Fibroblast of the conjunctiva (primary cell): ENCODE measurements at places on chromosomes 11 and 22.

DNA sequence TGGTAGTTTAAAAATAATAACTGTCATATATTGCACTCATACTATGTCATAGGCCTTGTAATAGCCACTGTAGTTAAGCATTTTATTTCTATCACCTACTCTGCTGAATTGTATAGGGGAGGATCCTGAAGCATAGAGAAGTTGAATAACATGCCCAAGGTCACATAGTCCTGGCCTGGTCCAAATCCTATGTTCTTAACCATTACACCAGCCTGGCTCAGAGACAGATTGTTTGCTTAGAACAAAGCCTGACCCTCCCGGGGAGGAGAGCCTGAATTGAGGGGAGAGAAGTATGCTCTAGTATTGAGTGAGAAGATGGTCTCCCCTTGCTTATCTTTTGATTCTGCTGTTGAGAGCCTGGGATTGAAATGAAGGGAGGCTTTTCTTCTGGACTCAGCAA is 2.2 kb downstream of the NEU3 start:
- no peak for DNase-seq

GRCh38 chr11:50075856-50076255 is 43.2 kb downstream of the OR4C45 start:
- no peak for DNase-seq

DNA sequence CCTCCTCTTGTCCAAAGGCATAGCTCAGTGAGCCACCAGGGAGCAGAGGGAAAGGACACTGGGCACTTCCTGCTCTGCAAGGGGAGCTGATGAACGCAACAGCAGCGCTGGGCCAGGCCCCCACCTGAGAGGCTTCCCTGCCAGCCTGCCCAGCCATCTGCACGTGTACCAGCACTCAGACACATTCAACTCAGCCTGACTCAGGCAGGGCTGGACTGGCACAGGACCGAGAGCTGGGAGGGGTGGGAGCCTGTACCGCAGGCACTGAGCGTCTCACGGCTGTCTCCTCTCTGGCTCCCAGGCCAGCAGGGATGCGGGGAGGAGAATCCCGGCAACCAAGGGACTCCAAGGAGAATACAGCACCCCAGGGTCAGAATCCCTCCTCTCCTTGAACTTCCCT is 411.8 kb downstream of the CTTN start:
- DNase-seq = no peak

DNA sequence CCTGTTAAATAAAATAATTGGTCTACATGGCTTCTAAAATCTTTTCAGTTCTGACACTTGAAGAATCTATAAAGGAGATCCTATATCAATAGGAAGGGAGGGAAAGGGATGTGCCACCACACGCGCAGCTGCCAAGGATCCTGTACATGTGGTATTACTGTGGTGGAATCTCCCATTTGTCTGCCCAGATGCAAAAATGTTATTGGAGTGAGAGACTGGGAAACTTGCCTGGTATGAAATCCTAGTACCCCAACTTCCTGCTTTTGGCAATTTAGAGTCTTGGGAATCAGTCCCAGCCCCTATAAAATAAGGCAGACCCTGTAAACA is 81.9 kb upstream of the PICALM start:
- DNase-seq = no peak

- no peak for DNase-seq
These were observed 7.3 kb downstream of the APOBEC3B start for GRCh38 chr22:38989466-38989865.

- no peak for DNase-seq
These were observed 114.2 kb upstream of the CADM1 start for GRCh38 chr11:115618428-115618827.

- no peak for DNase-seq
These were observed 175.5 kb downstream of the MN1 start for GRCh38 chr22:27625769-27626674.

GRCh38 chr11:67644042-67644441 is 4.5 kb upstream of the TBX10 start:
- no peak for DNase-seq

GRCh38 chr22:31284281-31285155 is 7.8 kb downstream of the PIK3IP1 start:
- DNase-seq = no peak

- no peak for DNase-seq
These were observed 24.0 kb downstream of the PISD start for GRCh38 chr22:31637891-31638618.

DNA sequence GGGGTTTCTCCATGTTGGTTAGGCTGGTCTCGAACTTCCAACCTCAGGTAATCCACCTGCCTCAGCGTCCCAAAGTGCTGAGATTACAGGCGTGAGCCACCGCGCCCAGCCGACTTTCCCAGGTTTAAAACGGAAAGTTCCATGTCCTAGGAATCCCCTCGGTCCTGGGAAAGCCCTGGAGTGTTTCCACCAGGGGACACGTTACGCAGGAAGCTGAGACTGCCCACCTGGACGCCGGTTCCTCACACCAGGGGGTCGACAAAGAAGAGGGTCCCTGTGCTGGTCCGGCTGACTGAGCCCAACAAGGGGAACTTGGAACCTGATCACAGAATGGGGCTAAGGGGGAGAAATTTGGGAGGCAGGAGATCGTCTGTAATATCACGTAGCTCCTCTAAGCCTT is 3.5 kb upstream of the B4GALNT4 start:
- no peak for DNase-seq

- DNase-seq = no peak
These were observed 10.6 kb downstream of the TMEM184B start for GRCh38 chr22:38262051-38262795.

DNA sequence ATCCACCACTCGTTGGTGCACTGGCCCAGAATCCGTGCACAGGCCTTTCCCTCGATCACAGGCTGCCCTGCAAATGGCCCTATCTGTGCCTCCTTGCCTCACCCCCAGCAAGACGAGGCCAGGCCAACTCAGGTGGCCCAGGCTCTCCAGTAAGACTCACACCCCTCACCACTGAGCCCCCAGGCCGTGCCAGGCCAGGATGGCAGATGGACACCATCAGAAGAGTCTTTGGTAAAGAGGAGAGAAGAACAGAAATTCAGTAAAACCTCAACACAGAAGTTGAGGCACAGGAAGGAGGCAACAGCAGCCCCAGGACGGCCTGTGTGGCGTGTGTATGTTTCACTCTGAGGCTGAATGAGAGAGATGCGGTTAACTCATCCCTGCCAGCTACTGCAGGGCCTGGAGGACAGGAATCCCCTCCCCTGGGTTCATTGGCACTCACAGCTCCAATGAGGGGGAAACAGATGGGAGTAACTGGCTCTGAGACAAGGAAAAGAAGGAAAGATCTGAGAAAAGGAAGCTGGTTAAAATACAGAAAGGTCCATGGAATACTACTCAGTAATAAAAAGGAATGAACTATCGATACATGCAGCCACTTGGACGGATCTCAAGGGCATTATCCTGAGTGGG is 54.1 kb upstream of the WNT11 start:
- DNase-seq = no peak

DNA sequence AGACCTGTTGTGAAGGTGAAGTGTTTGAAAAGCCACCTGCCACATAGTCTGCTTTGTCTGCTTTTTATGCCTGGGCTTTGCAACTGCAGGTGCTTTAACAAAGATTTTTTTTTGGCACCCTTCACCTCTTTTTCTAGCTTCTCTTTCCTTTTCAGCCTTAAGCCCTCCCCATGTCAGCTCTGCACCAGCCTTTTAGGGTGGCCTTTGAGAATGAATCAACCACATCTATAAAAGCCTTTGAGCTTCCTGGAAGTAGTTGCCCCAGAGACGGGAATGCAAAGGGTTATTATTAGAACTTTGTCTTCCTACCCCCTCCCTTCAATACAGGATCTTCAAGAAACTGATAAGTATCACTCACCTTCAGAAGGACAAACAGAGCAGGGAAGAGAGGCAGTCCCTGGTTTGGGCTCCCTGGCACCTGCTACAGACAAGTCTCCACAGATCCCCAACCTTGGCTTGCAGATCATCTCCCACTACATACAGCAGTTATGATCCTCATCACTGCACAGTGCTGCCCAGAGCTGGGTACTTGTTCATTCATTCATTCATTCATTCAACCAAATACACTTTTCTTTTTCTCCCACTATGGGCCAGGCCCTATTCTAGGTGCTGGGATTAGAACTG is 8.0 kb downstream of the PVALB start:
- DNase-seq = no peak

DNA sequence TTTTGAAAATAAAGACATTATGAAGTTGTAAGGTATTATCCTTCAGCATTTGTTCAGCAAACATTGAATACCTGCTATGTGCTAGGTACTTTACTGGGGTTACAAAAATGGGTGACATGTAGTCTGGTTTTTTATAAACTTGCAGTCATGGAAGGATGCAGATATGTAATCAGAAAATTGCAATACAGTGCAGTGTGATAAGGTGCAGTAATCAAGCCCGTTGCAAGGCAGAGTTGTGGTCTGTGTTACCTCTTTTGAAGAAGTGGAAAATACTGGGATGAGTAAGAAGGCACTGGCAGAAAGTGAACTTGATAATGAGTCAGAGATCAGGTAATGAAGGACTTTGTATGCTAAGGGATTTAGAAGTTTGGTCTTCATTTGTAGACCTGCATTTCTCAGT is 8.1 kb downstream of the FBXO7 start:
- DNase-seq = no peak

DNA sequence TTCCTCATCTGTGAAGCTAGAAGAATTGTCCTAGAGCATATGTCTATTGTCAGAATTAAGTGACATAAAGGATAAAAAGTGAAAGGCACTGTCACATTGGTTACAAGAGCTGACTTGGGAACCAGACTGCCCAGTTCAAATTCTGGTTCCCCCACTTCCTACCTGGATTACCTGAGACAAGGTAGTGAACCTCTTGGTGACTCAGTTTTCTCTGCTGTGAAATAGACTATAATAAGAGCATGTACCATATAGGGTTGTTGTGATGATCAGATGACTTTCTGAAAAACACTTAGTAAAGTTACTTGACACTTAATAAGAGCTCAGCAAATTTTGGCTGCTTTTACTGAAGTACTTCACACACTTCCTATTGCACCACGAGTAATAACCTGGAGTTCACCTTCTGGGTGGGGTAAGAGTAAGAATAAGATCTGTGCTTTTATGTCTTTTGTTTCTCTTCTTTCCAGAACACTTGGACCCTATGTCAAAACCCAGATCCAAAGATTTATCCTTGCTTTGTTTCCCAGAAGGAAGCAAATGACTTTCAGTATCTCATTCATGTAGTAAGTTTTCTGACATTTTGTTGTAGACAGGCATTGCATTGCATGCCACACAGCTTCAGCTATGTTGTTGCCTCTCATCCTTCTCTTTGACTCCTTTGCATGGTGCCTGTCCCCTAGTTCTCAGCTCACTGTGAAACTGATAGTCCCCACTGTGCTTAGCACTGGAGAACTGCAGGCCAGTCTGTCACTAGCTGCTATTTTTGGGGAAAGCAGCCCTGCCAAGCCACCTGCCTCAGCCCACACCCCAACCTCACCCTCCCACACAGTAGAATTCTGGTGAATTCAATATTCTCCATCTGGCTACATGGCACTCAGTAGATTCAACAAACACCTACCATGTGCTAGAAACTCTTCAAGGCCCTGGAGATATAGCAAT is 121.8 kb upstream of the POU2AF2 start:
- no peak for DNase-seq

DNA sequence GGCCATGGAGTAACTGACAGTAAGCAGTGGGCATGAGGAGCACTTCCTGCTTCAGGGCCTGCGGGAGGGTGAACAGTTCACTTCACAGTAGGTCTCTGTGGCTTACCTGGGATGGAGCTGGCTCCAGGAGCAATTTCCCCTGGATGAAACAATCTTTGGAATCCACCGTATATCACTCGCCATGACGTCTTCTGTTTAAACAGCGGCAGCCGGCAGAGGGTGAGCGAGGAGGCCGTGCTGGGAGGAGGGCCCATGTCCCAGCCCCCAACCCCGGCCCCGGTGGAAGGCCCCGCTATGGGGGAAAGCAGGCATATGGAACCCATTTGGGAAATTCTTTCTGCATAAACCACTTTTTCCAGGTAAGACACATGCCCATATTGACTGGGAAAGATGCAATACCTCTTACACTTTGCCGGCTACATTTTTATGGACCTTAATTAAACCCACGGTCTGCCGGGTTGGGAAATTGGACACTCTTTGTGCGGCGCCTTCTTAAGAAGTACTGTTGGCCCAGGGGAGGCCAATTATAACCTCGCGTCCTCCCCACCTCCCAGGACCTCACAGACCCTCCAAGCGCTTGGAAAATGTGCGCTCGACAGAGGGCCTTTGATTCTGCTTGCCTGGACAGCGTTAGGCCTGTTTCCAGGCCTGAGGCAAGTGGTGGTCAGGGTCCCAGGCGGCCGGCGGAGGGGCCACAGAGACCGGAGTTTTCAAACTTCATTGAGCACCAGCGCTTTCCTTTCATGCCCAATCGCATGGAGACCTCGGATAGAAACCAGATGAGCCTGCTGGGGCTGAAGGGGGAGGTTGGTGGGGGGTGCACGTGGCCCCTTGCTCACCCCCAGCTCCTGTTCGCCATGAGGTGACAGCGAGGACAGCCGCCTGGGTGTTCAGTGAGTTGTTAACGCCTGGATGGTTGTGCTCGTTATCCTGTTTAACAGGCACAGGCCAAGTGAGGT is 40.4 kb downstream of the SMIM38 start:
- DNase-seq = no peak

DNA sequence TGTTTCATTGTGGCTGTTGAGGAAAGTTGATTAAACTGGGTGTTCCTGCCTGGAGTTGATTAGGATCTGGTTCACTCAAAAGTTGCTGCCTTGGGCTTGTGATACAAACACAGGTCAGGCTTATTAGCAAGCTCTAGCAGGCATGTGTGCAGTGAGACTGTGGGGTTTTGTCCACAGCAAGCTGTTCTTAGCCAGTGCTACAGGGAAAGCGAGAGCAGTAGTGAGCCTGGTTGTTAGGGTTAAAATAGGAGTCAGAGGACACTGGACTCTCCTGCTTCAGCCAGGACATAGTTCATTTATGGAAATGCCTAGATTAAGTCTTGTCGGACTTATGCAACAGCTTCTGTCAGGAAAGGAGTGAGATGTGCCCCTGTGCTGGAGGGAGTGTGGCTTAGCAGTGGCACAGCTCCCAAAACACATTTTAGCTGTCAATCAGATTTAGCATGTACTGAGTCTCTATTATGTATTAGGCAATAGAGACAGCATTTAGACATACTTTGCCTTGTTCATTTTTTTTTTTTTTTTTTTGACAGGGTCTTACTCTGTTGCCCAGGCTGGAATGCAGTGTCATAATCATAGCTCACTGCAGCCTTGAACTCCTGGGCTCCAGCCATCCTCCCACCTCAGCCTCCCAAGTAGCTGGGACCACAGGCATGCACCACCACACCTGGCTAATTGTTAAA is 8.7 kb downstream of the SNRPD3 start:
- DNase-seq = peak; percentile 23

DNA sequence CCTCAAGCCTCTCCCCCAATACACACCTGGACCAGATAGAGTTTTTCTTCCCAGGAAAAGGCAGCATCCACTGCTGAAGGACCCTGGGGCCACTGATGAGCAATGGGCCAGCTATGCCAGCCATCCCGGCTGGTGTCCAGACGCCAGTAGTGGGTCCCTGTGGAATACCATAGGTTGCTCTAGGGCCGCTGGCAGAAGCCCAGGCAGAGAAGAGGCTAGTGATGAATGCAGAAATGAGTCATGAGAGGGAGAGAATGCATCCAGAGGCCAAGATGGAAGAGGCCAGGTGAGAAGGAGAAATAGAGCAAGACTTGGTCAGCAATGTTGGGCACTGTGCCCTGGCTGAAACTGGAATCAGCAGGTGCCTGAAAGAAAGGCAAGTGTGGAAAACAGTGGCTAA is 8.9 kb downstream of the HPX start:
- peak; percentile 46 for DNase-seq
